ENCODE measurements at places on chromosomes 13 and 19.
A peak's percentile ranks its signal among the peaks of the same experiment; 100 is the strongest.

DNA sequence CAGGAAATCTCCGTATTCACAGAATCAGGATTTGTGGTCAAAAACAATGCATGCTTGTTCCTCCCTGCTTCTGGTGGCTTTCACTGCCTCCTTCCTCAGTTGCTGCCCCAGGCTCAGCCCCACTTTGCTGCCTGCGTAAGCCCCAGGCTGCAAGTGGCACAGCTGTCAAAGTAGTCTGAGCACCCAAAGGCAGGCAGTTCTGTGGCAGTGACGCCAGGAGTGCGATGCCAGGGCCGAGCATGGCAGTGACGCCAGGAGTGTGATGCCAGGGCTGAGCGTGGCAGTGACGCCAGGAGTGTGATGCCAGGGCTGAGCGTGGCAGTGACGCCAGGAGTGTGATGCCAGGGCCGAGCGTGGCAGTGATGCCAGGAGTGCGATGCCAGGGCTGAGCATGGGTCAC, 77.3 kb upstream of the GPR183 start:
- no peak for DNase-seq

- no peak for DNase-seq
Observed at GRCh38 chr19:5057860-5058259, 88.9 kb downstream of the KDM4B start.

DNA sequence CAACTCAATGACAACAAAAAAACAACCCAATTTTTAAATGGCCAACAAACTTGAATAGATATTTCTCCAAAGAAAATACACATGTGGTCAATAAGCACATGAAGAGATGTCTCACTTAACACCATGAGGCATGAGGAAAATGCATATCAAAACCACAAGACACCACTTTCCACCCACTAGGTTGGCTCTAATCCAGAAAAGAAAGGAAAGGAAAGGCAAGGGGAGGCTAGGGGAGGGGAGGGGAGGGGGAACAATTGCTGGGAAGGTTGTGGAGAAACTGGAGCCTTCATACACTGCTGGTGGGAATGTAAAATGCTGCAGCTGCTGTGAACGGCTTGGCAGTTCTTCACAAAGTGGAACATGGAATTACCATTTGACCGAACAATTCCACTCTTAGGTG, 854.3 kb downstream of the UQCRFS1 start:
- DNase-seq: peak; percentile 83

- DNase-seq: no peak
Observed at GRCh38 chr13:24644036-24644435, 36.2 kb upstream of the ATP12A start.

GRCh38 chr19:1249298-1249989, 1.1 kb downstream of the MIDN start:
- peak; percentile 85 for DNase-seq
